ENCODE measurements at places on chromosomes 13 and 19.

- no peak for DNase-seq
These were observed 183.5 kb upstream of the UFM1 start for GRCh38 chr13:38166116-38166515.

DNA sequence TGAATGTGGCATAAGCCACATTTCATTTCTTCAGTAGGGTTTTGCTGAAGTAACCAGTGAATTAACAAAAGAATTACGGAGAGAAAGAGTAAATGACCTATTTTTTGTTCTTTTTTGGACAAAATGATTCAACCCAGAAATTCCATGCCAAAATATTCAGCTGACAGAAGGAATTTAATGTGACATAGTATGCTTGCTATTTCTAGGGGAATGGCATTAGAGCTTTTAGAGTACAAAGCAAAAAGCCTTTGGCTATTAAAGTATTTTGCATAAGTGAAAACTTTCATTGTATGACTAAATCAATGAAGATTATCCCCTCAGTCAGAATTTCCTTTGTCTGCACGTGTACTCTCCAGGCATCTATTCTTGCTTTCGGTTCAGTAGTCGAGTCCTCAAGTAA lies 465.3 kb downstream of the COG6 start:
- DNase-seq = no peak

DNA sequence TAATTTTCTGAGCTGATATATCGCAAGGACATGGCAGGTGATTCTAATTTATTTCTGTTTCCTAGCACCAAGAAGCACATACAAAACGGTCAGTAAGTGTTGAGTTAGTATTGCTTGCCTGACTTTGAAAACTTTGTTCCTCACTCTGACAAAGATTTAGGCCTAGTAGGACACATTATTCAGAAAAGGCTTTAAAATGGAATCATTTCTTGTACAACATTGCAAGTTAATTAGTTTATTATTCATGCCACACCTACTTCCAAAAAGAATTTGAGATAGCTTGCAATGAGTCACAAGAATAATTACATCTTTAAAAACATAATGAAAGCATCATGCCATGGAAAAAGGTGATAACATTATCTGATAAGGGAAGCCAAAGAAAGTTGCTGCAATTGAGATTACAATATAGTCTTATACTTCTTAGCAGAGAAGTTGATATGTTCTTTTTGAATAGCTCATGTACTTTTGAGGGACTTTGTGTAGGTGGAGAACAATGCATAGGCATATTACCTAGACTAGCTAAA lies 474.2 kb downstream of the KLF5 start:
- DNase-seq = no peak

DNA sequence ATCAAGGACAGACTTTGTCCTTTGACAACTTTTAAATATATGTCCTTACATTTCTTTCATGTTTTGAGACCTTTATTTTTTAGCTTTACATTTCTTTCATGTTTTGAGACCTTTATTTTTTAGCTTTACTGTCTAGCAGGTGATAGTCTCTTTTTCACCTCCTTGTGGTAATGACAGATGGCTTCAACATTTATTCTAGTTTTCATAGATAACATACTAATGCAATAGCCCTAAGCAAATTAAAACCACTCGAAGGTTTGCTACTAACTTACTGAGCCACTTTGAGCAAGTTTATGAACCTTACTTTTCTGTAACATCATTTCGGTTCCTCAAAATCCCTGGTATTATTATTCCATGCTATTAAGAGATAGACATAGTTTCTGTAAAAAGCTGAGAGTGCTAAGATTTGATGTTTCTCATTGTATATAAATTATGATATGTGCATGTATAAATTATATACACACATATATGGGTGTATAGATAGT lies 4.5 kb downstream of the DACH1 start:
- DNase-seq = no peak

DNA sequence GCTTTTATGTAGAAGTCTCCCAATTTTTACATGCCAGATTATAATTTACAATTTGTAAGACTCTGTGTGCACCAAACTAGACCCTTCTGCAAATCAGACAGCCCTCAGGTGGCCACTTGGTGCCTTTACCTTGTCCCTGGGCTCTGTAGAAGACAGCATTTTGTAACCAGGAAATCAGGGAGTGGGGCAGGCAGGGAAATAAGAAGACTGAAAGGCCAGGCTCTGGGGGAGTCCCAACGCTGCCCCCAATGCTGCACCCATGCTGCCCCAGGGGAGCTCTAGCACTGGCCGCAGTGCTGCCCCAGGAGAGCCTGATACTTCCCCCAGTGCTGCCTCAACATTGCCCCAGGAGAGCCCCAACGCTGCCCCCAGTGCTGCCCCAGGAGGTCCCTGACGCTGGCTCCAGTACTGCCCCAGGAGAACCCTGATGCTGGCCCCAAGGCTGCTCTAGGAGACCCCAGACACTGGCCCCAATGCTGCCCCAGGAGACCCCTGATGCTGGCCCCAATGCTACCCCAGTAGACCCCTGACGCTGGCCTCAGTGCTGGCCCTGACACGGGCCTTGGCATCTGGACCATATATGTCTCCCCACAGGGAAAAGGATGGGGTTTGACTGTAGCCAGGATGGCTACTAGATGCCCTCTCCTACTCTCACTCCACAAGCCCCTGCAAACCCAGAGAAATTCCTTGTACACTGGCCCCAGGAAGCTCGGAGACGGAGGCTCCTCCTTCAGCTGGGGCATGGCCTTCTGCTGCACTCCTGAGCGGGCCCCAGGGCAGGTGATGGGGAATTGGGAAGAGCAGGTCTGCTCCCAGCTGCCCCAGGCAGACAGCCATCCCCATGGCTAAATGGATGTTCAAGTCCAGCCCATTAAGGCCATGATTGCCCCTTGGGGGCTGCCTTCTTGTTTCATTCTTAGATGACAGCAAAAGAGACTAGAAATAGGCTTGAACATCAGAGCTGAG lies 23.6 kb downstream of the VSTM2B start:
- DNase-seq = no peak

DNA sequence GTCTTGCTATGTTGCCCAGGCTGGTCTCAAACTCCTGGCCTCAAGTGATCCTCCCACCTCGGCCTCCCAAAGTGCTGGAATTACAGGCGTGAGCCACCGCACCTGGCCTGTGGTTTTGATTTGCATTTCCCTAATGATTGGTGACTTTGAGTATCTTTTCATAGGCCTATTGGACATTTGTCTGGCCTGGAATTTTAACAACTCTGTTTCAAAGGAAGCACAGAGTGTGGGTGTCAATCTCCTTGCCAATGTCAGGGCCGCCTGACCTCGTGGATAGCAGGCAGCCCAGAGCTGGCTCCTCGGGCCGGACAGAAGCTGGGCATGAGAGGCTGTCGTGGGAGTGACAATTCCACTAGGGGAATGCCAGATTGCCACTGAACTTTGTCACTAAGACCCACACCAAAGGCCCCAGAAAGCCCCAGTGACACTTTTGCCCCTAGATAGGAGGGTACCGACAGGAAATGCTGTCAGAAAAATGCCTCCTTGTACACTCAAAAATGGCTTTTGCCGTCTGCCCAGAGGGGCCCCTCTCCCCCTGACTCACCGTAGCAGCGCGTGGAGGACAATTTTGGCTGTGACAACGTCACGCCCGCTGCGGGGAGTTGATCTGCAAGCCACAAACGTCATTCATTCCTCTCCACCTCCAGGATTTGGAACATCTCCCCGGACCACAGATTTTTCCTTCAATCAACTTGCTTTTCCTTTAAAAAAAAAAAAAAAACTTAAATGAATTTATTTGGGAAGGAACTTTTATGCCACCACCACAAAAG lies 11.7 kb upstream of the ADGRE5 start:
- DNase-seq = peak; percentile 68

GRCh38 chr19:15266683-15267082 lies 34.4 kb upstream of the EPHX3 start:
- no peak for DNase-seq

GRCh38 chr13:24911133-24911908 lies 147.4 kb downstream of the RNF17 start:
- no peak for DNase-seq

- DNase-seq = no peak
These were observed 959 bp downstream of the CHMP2A start for GRCh38 chr19:58553799-58554493.

DNA sequence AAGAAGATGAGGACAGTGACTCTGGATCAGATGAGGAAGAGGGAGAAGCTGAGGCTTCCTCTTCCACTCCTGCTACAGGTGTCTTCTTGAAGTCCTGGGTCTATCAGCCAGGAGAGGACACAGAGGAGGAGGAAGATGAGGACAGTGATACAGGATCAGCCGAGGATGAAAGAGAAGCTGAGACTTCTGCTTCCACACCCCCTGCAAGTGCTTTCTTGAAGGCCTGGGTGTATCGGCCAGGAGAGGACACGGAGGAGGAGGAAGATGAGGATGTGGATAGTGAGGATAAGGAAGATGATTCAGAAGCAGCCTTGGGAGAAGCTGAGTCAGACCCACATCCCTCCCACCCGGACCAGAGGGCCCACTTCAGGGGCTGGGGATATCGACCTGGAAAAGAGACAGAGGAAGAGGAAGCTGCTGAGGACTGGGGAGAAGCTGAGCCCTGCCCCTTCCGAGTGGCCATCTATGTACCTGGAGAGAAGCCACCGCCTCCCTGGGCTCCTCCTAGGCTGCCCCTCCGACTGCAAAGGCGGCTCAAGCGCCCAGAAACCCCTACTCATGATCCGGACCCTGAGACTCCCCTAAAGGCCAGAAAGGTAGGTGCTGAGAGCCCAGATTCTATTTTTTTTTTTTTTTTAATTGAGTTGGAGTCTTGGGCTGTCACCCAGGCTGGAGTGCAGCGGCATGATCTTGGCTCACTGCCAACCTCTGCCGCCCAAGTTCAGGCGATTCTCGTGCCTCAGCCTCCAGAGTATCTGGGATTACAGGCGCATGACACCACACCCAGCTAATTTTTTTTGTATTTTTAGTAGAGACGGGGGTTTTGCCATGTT lies 2.3 kb downstream of the PPP1R15A start:
- no peak for DNase-seq

DNA sequence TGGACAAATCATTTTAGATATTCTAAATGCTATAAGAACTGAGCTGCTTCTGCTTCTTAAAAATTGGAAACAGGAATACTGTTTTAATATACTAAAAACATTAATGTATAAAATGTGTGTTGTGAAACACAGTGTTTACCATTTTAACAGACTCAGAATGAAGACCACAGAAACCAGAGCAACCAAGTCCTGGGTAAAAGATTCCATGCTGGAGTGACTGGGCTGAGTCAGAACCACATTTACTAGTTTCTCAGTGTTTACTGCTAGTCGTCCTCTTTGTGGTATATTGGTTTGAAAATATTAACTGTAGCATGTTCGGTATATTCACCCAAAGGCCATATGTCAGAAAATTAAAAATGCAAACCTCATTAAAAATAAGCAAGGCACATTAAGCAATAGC lies 31.9 kb downstream of the ANKRD10 start:
- no peak for DNase-seq

DNA sequence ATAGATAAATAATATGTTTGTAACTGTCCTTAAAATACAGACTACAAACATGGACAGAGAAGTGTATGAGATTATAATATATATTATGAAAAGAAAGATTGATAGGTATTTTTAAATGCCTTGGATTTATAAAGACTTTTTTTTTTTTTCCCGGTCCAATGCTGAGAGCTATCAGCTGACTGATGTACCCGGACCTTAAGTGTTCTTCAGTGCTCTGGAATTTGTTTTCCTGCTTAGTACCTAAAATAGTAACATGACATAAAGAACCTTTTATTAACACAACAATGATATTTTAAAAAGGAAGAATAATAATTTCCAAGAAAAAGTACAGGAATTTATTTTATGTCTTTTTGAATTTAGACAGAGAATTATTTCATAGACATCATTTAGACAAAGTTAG lies 795.5 kb upstream of the PCDH9 start:
- no peak for DNase-seq

DNA sequence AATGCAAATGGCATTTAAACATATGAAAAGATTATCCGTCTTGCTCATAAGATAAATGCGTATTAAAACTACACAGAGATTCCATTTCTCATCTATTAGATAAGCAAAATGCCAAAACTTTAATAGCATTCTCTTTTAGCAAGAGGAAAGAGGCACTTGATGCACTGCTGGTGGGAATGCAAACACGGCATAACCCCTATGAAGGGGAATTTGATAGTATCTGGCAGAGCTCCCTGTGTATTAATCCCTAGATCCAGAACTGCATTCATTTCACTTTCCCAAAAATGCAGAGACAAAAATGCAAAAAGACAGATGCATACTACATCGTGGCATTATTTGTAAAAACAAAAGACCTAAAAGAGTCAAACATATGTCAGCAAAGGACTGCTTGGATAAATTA lies 193.6 kb upstream of the STARD13 start:
- no peak for DNase-seq

GRCh38 chr13:39566216-39566869 lies 36.6 kb downstream of the LHFPL6 start:
- DNase-seq = no peak

GRCh38 chr19:49592486-49593232 lies 1.7 kb downstream of the PRR12 start:
- DNase-seq = no peak

DNA sequence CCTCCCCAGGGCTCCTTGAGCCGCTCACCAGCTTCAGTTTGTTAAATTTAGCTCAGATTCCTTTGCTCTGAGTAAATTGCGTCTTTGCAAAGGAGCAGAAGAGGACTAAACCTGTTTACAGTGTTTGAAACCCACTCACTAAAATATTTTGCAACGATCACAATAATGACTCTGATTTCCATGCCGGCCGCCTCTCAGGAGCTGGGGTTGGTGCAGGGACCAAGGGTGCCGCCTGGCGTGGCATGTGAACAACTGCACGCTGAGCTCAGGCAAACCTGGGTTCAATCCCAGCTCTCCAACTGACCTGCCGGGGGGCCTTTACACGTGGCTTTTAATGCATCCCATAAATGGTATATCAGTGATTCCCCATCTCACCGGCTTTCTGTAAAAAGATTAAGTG lies 68.7 kb upstream of the CACNA1A start:
- DNase-seq = no peak

GRCh38 chr19:13788991-13789390 lies 6.3 kb upstream of the ZSWIM4 start:
- no peak for DNase-seq

GRCh38 chr13:113663934-113664333 lies 3.1 kb upstream of the GRK1 start:
- DNase-seq = no peak

DNA sequence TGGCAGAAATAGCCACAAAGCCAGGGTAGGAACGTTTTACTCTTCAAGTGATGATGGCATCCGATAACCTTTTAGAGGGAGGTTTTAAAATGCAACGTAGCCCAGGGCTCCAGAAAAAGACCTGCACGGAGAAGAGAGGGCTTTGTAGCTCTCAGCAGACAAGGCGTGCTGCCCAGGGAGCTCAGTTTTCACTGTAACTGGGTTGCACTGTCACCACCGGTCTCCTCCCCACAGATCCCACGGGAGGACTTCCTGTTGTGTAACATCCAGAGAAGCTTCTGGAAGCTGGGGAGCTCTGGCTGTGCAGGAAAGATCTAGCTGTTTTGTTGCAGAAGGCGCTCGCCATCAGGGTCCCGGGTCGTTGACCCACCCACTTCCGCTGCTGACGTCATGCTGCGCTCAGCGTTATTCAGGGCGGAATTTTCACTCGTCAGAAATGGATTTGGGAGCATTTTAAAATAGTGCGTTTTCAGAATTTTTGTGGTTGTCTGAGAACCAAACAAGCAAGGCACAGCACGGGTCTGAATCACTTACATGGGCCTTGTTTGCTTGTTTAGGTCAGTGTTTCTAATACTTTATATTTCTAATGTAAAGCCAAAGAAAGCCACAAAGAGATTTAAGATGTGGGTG lies 50.8 kb downstream of the ATP11A start:
- DNase-seq = no peak
